ENCODE measurements at places on chromosomes 5 and 9. TPM values are rescaled to one million over a fixed set of nuclear protein-coding genes. Genes with fewer than 3 reads are reported as not detected.

GRCh38 chr5:172088801-172089200 is 82.4 kb upstream of the FBXW11 start:
- H3K4me1 ChIP-seq: no peaks in the 10 kb centered on the region
- H3K36me3 ChIP-seq: no peaks in the 10 kb centered on the region
- no peak overlapping the region for H3K27ac ChIP-seq
- no peaks in the 10 kb centered on the region for H3K27me3 ChIP-seq

GRCh38 chr9:3467593-3468219 is 58.1 kb downstream of the RFX3 start:
- DNase-seq: peak; percentile 47
- peaks cover 10% of the 10 kb centered on the region for H3K4me1 ChIP-seq
- no peak overlapping the region for H3K27ac ChIP-seq
- no peak overlapping the region for H3K4me3 ChIP-seq

Gene TRIM36
- total RNA-seq: 30.8 TPM

- H3K4me1 ChIP-seq: no peaks in the 10 kb centered on the region
- H3K4me3 ChIP-seq: no peak overlapping the region
- no peak for DNase-seq
- H3K27ac ChIP-seq: no peak overlapping the region
- no peaks in the 10 kb centered on the region for H3K36me3 ChIP-seq
Observed at GRCh38 chr9:1647776-1648175, 367.4 kb upstream of the SMARCA2 start.

Gene SHISAL2B
- total RNA-seq: not detected

Gene MTREX
- total RNA-seq: 57.2 TPM

Gene BASP1
- total RNA-seq: 5.7 TPM

- H3K27me3 ChIP-seq: no peaks in the 10 kb centered on the region
- no peak for DNase-seq
- H3K36me3 ChIP-seq: no peaks in the 10 kb centered on the region
- peak overlapping the region; percentile 23 for H3K27ac ChIP-seq
- no peak overlapping the region for H3K4me3 ChIP-seq
Observed at GRCh38 chr9:68871236-68871635, 142.7 kb downstream of the PRKACG start.

Data from transverse colon (tissue), 4 donors.